ENCODE measurements at places on chromosomes 3 and 15. TPM values are rescaled to one million over a fixed set of nuclear protein-coding genes. Genes with fewer than 3 reads are reported as not detected.

DNA sequence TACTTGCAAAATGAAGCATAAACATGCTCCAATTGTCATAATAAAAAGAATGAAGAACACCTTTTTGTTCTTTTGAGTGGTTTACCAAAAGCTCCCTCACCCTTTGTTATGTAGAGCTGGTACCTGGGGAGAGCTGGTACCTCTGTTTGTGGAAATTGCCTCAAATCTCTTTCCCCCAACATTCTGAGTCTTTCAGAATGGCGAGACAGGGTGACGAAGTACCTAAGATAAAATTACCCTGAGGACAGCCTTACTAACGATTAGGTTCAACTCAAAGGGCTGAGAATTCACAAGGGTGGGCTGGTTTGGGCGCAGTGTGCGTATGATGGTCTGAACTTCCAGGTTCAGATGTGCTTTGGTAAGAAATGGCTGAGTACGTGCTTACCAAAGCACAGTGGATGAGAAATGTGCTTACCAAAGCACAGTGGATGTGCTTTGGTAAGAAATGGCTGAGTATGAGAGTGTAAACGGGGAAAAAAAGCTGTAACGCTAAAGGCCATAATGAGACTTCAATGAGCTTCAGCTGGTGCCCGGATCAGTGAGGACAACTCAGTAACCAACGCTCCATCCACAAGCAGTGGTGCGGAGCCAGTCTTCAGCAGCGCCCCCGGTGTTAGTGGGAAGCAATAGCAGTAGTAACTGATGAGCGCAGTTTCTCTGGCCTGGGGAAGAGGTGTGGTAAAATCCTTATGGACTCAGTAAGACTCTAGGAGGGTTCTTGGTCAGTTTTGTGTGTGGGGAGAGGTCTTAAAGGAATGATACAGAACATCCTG, 72.3 kb upstream of the LRIG1 start:
- no peak for DNase-seq

The ADGRG7 gene
- not detected for total RNA-seq

The B3GNT5 gene
- not detected for total RNA-seq

The TXNRD3 gene
- total RNA-seq: 6.4 TPM

The DNAH12 gene
- total RNA-seq: 0.65 TPM

The MEGF11 gene
- total RNA-seq: not detected

Data from naive thymus-derived CD8-positive, alpha-beta T cell (primary cell).